ENCODE measurements at places on chromosomes 5 and 9. TPM values are rescaled to one million over a fixed set of nuclear protein-coding genes. Genes with fewer than 3 reads are reported as not detected.

NOXA1 gene
- 2.3 TPM for total RNA-seq

ADAMTS12 gene
- 2.4 TPM for total RNA-seq

PCDHGB1 gene
- 1.6 TPM for total RNA-seq

MED27 gene
- 11.2 TPM for total RNA-seq

UBQLN1 gene
- 106 TPM for total RNA-seq

ADGRV1 gene
- 0.11 TPM for total RNA-seq

NACC2 gene
- total RNA-seq: 14.0 TPM

IL4 gene
- not detected for total RNA-seq

ITGA1 gene
- total RNA-seq: 82.9 TPM

ELOVL7 gene
- total RNA-seq: 0.09 TPM

PRUNE2 gene
- 19.4 TPM for total RNA-seq

CAST gene
- 95.6 TPM for total RNA-seq

BTNL3 gene
- under 0.01 TPM for total RNA-seq

Measured in dermis lymphatic vessel endothelial cell (primary cell).